ENCODE measurements at places on chromosomes 2 and 18.
A peak's percentile ranks its signal among the peaks of the same experiment; 100 is the strongest.

- DNase-seq = peak; percentile 37
Measured at GRCh38 chr2:104472076-104472475, 381.8 kb upstream of the POU3F3 start.

GRCh38 chr18:24959051-24959476, 392.9 kb downstream of the ZNF521 start:
- DNase-seq = peak; percentile 35

DNA sequence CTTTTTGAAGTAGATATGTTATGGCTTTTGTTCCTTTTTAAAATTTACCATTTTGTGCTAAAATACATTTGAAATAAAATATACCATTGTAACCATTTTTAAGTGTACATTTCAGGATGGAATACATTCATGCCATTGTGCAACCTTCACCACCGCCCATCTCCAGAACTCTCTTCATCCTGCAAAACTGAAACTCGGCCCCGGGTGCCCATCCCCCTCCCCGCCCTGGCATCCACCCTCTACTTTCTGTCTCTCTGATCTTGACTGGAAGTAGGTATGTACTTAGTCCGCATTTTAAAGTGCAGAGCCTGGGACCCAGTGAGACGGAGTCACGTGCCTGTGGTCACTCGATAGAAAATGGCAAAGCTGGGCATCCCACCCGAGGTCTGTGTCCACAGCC, 45.6 kb downstream of the DIPK1C start:
- DNase-seq = no peak

- no peak for DNase-seq
Measured at GRCh38 chr2:54148391-54148790, 33.0 kb downstream of the ACYP2 start.

- DNase-seq = no peak
Measured at GRCh38 chr18:45519411-45520280, 95.6 kb upstream of the SLC14A2 start.
